ENCODE measurements at places on chromosomes 2 and 18. TPM values are rescaled to one million over a fixed set of nuclear protein-coding genes. Genes with fewer than 3 reads are reported as not detected.

The TUBB6 gene
- total RNA-seq, result 602 TPM

The CYS1 gene
- 1.8 TPM for total RNA-seq

The TFCP2L1 gene
- total RNA-seq, result not detected

The DAPL1 gene
- total RNA-seq, result not detected

The GPD2 gene
- total RNA-seq, result 52.8 TPM

The PSMA8 gene
- total RNA-seq, result not detected

The HOXD10 gene
- 18.8 TPM for total RNA-seq

Data from HFFc6 (cell line).